Stimulated activated CD4-positive, alpha-beta T cell treated with anti-CD3 and anti-CD28 coated beads, Interleukin-1b, Interleukin-23, amount 100 ng/mL, for 24 hours (primary cell): ENCODE measurements at places on chromosomes 5 and 9.

DNA sequence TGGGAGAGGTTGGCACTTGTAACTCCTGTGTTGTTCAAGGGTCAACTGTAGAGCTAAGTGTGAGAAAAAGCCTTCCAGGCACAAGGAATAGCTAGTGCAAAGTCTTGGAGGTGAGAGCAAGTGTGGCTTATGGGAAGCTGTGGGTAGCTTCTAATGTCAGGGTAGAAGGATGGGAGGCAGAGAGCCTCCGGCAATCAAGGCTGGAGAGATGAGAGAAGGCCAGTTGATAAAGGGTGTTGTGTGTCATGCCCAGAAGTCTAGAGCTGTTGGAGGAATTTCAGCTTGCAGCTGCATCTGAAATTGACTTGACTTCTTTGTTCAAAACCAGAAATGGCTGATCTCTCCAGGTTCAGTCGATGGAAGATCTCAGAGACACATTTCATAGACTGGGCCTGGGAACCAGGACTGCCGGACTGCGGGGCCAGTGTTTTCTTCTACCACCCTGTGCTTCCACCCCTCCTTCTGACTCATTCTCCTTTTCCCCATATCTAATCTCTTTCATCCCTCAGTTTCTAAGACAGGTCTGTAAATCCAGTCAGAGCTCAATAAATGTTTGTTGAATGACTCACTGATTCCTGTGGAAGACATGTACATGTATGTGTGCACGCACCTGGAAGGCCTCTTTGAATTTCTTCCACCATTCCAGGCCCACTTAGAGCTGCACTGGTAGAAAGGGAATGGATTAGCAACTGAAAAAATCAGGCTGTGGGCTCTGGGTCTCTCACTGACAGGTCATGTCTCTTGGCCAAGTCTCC lies 67.8 kb upstream of the KLF4 start:
- DNase-seq = no peak

- no peak for DNase-seq
Measured at GRCh38 chr5:172425402-172425801, 28.9 kb downstream of the SH3PXD2B start.

- no peak for DNase-seq
Measured at GRCh38 chr5:400282-401145, 42.5 kb upstream of the EXOC3 start.

GRCh38 chr9:38125889-38126288 lies 56.9 kb upstream of the SHB start:
- DNase-seq = no peak

- no peak for DNase-seq
Measured at GRCh38 chr5:27778121-27778520, 739.7 kb upstream of the CDH9 start.

GRCh38 chr5:82359272-82359671 lies 81.1 kb upstream of the RPS23 start:
- DNase-seq = no peak

DNA sequence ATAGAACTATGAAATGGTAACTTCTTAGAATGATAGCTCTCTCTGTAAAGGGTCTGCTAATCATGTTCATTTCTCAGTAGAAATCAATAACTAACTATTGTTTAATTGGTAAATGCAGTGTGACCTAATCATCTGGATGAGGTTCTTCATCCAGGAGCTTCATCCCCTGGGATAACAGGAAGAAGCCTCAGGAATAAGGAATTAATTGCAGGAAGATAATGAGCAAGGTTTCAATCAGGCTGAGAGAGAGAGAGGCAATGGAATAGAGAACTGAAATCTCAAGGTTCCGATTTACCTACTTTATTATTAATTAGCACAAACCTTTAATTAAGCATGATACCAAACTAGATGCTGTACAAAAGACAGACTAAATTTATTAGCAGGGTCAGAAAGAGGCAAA lies 499.7 kb downstream of the MAT2B start:
- no peak for DNase-seq

GRCh38 chr5:142720641-142721271 lies 34.9 kb upstream of the FGF1 start:
- DNase-seq = no peak

DNA sequence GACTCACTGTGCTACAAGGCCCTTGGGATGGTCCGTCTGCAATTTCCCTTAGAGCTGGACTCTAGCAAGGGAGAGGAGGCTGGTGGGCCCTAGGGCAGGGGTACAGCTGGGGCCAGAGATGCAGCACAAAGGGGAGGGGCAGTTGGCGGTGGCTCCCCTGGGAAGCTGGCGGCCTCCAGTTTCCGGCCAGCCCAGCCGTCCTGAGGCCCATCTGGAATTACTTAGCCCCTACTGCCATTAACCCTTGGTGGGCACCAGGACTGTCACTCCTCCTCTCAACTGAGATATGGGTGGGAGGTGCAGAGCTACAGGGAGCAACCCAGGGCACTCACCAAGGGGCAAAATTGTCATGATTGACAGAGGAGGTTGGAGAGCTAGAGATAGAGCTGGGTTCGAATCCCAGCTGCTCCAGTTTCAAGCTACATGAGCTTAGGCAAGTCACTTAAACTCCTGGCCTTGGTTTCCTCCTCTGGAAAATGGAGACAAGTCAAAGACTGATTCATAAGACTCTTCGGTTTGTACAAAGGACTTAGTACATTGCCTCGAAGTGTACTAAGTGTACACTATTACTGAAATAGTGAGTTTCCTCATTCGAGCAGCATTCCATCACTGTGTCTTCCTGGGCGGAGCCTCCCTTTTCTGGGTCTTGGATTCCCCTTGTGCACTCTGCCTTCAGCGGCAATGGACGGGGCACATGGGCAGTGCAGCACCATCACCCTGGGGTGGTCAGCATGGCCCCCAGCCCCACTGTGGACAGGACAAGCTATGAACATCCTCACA lies 2.7 kb upstream of the PDGFRB start:
- no peak for DNase-seq

- DNase-seq = no peak
Measured at GRCh38 chr9:120715389-120715924, 1.2 kb upstream of the MEGF9 start.

- no peak for DNase-seq
Measured at GRCh38 chr9:104279535-104280177, 185.5 kb downstream of the SMC2 start.

- DNase-seq = peak; percentile 9
Measured at GRCh38 chr5:80959768-80960442, at the start of gene RASGRF2. Gene RASGRF2, plus strand, starts transcription at chr5:80960363. Its CDS starts 376 bp downstream, at chr5:80960739.

- no peak for DNase-seq
Measured at GRCh38 chr9:33677506-33677809, 117.9 kb upstream of the PRSS3 start.

DNA sequence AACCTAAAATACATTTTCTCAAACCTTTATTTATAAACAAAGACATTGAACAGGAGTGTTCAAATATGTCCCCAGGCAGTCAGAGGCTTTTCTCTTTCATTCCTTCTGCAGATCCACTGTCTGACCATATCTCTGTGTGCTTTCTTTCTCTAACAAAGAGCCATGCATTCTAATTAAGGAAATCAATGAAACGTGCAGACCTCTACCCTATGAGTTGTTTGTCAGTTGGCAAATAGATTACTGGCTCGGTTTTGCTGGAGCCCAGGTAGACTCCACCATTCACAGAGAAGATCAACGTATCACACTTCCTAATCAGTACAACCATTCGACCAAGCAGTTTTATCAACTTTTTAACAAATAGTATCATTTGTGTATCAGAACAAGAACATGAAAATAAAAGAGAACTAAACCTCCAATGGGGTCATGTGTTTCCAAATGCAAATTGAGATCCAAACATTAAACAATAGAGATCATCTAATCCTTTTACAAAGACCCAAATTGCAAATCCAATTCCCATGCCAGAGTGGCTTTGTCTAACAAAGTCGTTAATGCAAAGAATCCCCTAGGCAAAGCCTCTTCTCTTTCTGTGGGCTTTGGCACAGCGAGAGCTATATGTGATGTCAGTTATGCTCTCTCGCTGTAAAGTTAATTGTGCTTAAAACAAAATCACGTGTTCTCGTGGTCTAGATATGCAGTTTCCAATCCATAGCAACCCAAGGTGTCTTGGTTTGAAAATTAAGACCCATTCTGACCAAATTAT lies 16.8 kb downstream of the KLF4 start:
- DNase-seq = no peak

DNA sequence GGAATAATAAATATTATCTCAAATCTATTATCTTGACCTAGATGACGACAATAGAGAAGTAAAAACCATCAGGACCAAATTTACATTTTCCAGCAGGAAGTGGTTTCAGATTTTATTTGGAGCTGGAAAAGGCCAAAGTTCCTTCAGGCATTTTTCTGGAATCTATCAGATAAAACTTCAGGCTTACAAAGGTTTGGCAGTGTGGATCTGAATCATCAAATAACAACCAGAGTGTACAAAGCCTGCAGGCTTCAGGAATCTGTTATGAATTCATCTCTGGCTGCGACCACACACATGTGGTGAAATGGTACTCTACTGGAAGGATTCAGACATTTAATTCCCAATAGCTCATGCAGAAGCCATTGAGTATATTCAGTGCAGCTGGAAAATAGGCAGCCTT lies 726.4 kb upstream of the GRAMD2B start:
- no peak for DNase-seq

DNA sequence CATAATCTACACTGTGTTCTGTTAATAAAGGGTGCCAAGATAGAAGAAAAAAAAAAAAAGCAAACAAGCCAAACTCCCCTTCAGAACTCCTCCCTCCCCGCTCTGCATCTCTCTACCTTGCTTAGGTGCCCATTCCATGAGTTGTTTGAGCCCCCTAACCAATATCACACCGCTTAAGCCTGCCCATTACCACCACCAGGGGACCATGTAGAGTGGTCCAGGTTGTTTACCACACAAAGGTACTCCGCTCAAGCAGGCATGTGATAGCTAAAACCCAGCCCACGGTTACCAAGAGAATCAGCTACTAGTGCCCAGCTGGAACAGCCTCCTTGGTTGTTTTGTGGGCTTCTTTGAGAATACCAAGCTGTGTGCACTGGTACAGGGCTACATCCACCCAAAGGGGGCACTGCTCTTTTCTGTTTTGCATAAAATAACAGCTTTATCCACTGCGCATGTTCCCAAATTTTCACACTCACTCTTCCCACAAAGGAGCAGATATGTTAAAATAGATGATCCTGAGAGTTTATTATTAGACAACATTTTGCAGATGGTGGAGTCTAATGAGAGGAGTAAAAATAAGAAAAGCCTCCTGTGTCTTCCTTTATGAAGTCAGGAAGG lies 304.1 kb downstream of the DEPDC1B start:
- no peak for DNase-seq

- no peak for DNase-seq
Measured at GRCh38 chr5:73605223-73606087, 20.5 kb upstream of the ARHGEF28 start.

- DNase-seq = no peak
Measured at GRCh38 chr9:115764645-115765044, 388.9 kb upstream of the PAPPA start.

- no peak for DNase-seq
Measured at GRCh38 chr9:32550150-32550561, 2.0 kb upstream of the SMIM27 start.

DNA sequence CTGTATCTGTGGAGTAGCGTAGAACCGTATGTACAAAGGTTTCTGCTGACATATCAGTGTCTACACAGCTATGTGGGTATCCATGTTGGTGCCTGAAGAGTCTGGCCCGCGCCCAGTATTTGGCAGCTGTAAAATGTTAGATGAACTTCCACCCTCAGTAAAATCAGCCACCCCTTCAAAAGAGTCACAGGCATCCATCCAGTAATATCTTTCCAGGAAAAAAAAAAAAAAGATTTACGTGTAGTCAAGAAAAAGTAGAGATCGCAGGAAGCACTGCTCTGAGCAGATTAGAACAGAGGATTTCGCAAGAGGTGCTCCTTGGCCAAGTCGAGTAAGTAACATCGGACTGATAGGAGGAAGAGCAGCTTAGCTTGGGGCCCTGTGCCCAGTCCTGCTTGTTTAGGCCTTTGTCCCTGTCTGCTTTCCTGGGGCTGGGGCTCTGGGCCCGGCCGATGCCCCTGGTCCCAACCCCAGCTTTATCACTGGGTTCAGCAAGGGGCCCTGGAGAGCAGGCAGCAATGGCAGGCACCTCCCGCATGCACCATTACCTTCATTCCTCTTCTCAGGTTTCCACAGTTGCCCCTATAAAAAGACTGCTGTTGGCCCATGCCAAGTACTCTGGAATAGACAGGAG lies 21.2 kb downstream of the DAPK1 start:
- no peak for DNase-seq

DNA sequence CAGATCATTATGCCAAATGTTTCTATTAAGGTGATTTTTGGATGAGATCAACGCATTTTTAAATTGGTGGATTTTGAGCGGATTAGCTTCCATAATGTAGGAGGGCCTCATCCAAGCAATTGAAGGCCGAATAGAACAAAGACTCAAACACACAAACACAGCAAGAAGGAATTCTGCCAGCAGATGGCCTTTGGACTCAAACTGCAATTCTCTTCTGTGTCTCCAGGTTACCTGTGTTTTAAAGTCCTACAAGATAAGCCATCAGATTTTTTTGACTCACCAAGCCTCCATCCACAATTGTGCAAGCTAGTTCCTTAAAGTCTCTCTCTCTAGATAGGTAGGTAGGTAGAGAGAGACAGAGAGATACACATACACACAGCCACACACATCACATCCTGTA lies 25.5 kb downstream of the CDH6 start:
- no peak for DNase-seq

- DNase-seq = no peak
Measured at GRCh38 chr5:83472213-83472507, 616 bp downstream of the VCAN start.

DNA sequence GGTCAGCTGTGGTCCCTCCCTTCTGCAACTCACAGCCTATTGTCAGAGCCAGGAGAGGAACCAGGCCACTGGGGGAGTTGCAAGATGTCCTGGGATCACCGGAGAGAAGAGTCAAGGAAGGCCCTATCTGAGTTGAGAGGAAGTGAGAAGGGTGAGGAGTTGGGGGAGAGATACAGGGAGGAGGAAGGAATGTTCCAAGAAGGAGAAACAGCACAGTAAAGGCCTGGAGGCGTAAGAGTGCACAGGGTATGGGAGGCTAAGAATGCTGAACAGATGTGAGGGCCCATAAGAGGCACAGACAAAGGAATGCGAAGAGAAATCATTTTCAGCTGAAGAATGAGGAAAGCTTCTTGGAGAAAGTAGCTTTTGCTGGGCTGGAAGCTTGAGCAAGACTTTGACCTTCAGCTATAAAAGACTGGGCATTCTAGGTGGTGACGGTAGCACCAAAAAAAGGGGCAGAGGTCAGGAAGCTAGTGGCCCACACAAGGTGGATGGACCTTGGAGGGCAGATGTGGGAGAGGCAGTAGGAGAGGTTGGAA lies 21.6 kb upstream of the CSF1R start:
- no peak for DNase-seq
